ENCODE measurements at places on chromosomes 16 and 17. TPM values are rescaled to one million over a fixed set of nuclear protein-coding genes. Genes with fewer than 3 reads are reported as not detected.

GRCh38 chr16:50692999-50693781 is at the start of gene NOD2:
NOD2 (plus strand) TSS chr16:50693606; CDS start chr16:50699496, 5,890 bp downstream.
- DNase-seq, result peak; percentile 31

DNA sequence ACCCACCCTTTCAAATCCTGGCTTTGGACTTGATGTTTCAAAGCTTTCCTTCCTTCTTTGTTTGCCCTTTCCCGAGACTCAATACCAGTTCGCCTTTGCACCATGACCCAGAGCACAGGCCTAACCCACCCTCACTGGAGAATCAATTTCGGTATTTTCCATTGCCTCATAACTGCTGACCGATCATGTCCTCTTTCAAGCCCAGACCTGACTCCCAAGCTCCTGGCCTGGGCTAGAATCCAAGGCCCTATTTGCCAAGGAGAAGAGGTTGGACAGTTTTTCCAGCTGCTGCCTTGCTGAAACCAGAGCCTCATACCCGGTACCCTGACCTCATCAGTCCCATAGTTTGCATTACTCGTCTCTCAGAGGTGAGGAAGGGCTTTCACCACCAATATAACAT is 35.3 kb upstream of the HELZ start:
- DNase-seq, result no peak

GRCh38 chr17:69819316-69820087 is 255.5 kb upstream of the KCNJ16 start:
- no peak for DNase-seq

Gene PGP
- 26.5 TPM for total RNA-seq

DNA sequence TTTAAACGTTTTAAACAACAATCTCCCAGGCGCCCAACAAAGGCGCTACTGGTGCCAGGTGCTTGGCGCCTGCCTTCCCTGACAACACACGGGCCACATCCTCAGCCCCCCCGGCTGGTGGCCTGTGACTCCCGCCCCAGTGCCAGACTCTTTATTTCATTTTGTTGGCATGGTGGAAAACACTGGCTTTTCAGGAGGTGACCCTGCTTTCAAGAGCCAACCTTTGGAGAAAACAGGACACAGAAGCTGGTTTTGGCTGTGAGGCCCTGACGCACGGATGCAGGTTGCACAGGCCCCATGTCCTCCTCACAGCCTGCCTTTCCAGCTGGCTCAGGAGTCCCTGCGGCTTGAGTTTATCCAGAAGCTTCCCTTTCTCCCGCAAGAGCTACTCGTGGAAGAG is 100.0 kb downstream of the METRNL start:
- no peak for DNase-seq
